ENCODE measurements at places on chromosomes 7 and 10.

DNA sequence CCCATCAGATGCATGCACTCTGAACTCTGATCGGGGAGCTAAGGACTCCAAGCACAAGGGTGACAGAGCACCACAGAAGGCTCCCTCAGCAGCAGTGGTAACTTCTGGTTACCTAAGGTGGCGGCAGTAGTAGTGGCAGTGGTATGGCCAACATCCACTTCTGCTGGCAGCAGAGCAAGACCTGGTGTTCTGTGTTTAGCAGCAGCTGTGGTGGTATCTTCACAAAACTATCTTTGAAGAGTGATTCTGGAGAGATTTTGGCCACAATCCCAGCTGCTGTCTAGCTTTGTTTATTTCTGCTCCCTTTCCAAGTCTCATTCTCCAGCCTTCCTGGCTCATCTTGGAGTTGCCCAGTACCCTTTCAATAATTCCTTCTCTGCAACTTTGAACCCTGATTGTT, 102.4 kb upstream of the LRGUK start:
- no peak for DNase-seq

- no peak for DNase-seq
These were observed 193.0 kb upstream of the C7orf33 start for GRCh38 chr7:148397551-148397950.

DNA sequence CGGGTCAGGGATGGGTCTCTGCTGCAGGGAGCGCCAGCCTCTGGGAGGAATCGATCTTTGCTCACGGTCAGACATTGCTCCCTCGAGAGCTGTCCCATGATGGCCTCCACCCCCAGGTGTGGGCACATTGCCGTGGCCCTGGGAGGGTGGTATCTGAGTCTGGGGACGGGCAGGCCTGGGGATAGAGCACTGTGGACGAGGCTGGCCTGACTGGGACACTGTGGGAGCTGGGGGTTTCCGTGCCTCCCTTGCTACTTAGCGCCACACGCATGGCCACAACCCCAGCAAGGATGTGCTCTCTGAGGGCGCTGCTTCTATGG, 55.7 kb downstream of the JAKMIP3 start:
- DNase-seq = no peak

- DNase-seq = no peak
These were observed 182.0 kb downstream of the SEMA3E start for GRCh38 chr7:83466956-83467355.

DNA sequence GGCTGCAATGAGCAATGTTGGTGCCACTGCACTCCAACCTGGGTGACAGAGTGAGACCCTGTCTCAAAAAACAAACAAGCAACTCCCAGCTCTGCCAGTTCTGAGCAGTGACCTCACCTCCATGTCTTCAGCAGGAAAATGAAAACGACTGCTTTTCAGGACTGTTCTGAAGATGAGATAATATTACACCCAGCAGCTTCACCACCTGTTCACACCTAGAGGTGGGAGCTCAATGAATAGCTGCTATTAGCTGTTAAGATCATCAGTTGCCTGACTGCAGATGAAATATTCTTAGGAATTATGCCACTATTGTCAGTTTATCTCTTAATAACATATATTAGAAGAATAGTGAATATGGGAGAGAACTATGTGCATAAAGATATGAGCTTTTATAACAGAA, 48.4 kb upstream of the CYTH3 start:
- DNase-seq = no peak

DNA sequence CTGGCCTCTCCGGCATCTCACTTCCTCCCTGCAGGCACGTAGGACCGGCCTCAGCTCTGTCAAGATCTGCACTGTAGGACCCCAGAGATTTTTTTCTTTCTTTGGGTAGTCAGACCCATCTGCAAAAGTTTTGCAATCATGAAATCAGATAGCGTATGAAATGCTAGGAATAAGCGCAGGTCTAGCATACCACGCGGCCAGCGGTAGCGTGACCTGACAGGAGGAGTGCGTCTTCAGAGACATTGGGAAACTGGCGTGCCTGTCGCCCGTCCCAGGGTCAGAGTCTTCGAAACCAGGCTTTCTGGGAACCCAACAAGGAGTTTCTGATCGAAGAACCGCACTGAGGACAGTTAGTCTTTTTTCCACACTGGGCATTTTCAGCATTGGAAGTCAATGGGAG, 100.9 kb upstream of the SH2B2 start:
- no peak for DNase-seq

DNA sequence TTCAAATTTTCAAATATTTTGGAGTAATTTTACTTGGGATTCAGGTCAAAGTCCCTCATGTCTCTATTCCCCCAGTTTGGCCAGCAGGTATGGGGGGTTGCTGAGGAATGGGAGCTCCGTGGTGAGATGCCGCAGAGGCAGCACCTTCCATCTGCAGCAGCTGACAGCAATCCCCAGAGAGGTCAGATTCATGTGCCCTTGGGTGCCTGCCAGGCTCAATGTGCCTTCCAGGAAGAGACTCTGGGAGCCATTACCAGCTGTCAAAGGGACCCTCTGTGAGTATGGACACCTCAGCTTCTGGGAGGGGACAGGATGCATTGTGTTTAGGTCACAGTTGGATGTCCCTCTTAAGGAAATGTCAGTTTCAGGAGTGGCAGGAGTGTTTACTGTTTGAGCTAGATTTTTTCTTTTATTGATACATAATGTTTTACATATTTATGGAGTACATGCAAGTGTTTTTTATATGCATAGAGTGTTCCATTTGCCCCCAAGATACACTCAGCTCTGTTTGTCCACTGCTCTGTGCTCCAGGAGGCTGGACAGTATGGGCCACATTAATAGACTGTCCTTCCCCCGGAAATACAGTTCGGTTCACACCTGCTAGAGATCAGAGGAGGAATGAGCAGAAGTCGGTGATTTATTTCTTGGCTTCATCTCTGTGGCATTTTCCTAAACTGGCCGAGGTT, 75.3 kb upstream of the GRB10 start:
- no peak for DNase-seq

DNA sequence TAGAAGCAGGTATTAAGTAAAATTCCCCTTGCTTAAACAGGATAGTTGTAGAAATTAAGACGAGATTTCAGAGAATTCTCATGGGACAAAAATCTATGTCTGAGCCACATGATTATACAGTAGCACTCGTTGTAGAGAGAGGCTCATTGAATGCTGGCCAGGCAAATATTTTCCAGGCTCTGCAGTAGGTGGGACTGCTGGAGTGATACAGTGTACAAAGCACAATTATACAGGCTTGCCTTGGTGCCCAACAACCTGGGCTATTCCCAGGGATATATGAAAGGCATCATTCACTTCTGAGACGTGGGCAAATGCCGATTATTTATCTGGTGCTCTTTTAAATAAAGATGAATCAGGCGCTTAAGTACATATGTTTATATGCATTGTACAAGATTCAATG, 380.6 kb downstream of the PHTF2 start:
- no peak for DNase-seq

DNA sequence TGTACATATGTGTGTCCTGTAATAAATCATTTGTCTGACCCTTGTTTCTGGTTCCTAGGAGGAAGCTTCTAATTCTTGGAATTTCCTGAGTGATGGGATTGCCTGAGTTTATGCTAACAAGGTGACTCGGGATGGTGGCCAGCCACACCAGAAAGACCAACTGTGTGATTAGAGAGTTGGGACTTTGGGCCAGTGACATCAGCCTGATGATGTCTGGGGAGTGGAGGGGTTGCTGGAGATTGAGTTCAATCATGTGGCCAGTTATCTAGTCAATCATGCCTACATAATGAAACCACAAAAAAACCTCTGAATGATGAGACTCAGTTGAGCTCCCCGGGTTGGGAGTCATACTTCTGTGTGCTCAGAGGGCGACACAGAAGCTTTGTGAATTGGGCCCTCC, 23.5 kb upstream of the CARD11 start:
- no peak for DNase-seq

- DNase-seq = no peak
These were observed 139.0 kb downstream of the DOCK1 start for GRCh38 chr10:127044186-127044585.

- no peak for DNase-seq
These were observed 56.2 kb upstream of the ZNF438 start for GRCh38 chr10:31087851-31088250.

DNA sequence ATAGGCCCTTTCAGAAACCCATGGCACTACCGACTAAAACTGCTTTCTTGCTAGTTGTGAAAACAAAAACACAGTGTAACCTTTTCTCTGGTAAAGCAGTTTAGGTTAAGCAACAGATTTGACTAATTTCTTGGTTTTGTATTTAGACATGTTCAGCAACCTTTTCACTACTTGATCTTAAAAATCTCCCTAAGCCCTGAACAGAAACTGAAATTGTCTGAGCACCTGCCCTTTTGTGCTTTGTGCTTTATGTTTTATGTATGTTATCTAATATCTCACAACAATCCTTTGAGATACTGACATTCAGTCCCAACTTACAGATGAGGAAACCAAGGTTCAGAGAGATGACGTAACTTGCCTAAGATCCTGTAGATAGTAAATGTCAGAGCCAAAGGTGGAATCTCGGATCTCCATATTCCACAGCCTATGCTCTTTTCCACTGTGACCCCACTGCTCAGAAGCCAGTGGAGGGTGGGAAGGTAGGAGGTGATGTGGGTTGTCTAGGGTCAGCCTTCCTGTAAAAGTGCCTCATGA, 146.6 kb downstream of the LCOR start:
- no peak for DNase-seq

DNA sequence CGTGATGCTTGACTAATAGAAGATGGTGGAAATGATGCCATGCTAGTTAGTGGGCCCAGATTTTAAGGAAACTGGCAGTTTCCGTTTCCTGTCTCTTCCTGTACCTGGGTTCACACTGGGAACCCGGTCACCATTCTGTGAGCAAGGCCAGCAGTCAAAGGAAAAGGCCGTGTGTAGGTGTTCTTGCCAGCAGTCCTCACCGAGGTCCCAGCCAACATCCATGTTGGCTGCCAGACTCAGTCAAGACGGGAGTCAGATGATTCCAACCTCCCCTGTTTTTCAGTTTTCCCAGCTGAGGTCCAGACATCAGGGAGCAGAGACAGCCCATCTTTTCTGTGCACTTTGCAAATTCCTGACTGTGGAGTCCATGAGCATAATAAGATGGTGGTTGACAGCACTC, 15.2 kb upstream of the PILRB start:
- DNase-seq = no peak

GRCh38 chr7:51602376-51602775, 285.8 kb upstream of the COBL start:
- DNase-seq = no peak

DNA sequence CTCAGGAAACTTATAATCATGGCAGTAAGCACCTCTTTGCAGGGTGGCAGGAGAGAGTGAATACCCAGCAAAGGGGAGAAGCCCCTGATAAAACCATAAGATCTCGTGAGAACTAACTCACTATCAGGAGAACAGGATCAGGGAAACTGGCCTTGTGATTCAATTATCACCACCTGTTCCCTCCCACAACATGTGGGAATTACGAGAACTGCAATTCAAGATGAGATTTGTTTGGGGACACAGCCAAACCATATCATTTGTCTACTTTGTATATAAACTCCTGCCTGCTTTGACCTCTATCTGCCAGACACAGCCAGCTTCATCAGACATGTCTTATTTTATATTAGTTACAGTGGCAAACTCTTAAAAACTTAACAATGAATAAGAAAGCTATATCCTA, 50.4 kb downstream of the ARMC3 start:
- no peak for DNase-seq

DNA sequence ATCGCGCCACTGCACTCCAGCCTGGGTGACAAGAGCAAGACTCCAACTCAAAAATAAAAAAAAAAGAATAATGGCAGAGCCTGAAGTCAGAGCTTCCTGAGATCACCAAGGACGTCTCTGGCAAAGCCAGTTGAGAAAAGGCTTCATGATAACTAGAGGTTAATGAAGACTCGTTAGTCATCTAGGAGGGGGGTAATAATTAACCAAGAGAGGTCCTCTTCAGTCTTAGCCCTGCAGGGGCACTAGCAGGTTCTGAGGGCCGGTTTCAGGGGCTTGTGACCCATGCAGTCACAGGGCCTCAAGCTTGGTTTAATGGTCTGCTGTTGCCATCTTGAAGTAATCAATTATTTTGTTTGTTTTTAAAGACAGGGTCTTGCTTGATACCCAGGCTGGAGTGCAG, 28.6 kb upstream of the PROSER2 start:
- DNase-seq = no peak

DNA sequence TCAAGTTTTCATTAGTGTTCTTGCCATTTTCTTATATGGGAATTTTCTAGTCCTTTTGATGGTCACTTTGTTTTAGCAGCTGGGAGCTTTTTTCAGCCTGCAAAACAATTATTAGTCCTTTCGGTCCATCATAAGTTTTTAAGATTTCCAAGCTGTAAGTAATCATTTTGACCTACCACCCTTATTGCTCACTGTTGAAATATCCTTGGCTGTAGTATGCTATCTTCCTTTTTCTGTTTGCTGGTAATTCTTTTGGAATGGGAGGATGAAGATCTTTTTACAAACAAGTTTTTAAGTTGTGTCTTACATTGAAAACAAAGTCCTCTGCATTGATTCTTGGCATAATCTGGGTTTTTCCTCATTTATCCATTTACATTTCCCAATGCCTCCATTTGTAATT, 24.0 kb downstream of the BZW2 start:
- no peak for DNase-seq
